ENCODE measurements at places on chromosomes 5 and 9.
A peak's percentile ranks its signal among the peaks of the same experiment; 100 is the strongest.

DNA sequence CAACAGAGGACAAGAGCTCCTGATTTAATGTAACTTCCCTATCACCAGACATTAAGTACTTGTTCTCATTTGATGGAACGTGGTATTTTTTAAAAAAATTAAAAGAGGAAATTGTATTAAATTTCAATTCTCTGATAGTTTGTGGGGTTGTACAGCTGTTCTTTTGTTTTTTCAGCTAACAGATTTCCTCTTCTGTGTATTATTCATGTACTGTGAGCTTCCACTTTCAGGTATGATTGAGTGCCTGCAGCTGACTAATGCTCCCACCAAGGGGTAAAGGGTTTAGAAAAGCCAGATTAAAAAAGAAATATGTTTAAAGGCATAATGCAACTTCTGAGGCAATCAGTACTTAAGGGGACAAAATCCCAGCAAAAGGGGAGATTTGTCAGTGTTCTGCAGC is 117.7 kb upstream of the ACTBL2 start:
- DNase-seq = no peak

DNA sequence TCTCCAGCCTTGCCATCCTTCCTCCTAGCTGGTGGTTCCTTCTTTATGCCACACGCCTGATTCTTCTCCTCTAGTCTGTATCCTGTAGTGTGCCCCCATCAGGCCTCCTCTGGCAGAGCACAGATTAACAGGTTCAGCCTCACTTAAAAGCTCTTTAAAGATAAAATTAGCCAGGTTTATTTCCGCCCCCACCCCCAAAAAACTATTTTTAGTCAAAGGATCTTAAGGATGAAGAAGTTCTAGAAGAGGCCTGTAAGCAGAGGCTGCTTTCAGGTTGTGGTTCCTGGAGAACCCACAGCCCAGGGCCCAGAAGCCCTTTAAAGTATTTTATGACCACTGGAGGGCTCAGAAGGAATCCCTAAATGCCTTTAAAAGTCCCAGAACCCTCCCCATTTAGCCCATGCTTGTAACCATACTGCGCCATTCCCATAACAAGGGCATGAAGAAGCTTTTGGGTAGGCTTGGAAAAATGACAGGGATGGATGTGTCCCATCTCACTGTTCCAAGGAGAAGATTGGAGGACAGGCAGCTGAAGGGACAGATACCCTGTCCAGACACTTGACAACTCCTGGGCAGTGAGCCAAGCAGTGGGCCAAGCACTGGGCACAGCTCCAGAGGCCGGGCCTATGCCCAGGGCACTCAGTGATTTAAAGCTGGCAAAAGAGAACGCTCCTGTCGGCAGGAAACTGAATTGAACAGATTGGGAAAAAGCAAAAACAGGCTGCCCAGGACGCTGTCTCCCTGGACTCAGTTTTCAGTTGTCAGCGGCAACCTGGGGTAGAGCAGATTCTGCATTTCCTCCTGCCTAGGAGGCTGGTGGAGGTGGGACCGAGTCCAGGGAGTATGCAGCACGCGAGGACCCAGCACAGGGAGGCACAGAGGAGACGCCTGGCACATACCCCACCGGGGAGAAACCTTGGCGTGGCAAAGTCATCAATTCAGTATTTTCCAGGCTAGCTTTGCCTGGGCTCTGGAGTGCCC is 106.3 kb upstream of the SSBP2 start:
- DNase-seq = no peak

GRCh38 chr5:104942735-104943134 is 1380.1 kb upstream of the NUDT12 start:
- no peak for DNase-seq

GRCh38 chr5:42235241-42235640 is 188.0 kb upstream of the GHR start:
- DNase-seq = no peak

GRCh38 chr9:94802793-94803192 is 76.3 kb downstream of the AOPEP start:
- DNase-seq = no peak

GRCh38 chr9:38259056-38259455 is 133.4 kb upstream of the ALDH1B1 start:
- DNase-seq = no peak

- peak; percentile 26 for DNase-seq
These were observed 38.8 kb downstream of the CARTPT start for GRCh38 chr5:71757590-71758543.

DNA sequence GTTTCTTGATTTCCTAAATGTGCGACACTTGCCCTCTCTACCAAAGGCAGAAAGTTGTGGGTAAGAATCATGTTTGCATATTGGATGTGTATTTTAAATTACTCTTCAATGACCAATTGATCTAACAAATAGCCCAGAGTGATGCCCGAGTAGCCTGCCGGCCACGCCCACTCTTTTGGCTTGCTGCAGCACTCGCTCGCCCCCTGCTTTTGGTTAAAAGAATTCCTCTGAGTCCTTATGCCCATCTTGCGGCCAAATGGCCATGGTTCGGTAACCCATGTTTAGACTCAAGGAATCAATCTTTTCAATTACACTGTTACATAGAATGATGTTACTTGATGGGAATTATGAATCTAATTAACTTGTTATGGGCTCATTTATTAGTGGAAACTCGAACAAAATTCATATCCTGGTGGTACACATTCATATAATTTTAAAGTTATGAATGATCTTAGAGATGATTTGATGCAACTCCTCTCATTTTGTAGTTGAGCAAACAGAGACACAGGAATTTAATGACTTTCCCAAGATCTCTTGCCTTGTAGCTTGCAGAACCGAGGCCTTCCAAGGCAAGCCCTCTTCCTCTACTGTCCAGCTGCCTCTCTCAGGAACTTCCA is 36.5 kb downstream of the PPIC start:
- DNase-seq = no peak

DNA sequence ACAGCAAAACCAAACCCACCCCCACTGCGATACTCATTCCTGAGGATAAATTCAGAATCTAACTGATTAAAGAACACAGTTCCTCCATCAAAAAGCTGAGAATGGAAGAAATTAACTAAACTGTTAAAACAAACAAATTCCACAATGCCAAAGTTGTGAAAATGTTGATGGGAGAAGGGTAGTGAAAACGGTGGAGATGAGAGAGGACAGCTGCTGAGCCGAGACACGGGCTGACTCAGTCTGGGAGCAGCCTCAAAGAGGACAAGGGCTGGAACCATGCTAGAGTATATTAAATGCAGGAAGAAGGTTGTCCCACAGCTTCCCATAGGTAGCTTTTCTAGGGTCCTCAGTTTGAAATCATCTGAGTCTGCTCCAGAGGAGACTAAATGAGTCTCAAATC is 14.3 kb downstream of the ADAMTS12 start:
- no peak for DNase-seq

DNA sequence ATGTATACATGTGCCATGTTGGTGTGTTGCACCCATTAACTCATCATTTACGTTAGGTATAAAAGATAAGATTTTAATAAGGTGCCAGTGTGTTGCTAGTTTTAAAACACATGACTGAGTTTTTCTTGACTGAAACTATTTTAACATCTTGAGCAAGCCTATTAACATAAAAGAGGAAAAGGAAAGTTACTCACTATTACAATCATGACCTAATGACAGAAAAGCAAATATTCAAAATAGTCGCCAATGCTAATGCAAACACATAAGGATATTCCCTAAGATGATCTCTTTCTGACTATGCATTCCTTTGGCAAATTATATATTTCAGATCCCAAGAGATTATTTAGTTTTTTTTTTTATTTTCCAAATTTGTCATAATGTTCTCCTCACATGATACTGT is 5.8 kb upstream of the OR13C2 start:
- DNase-seq = no peak

GRCh38 chr9:133148199-133149129 is 15.2 kb downstream of the GBGT1 start:
- DNase-seq = no peak

- DNase-seq = no peak
These were observed 314.7 kb downstream of the MLLT3 start for GRCh38 chr9:20307621-20308020.

Measured in stimulated activated CD4-positive, alpha-beta T cell treated with anti-CD3 and anti-CD28 coated beads, Interleukin-12 subunit alpha, Interleukin-12 subunit beta, amount 100 ng/mL, for 24 hours (primary cell).